ENCODE measurements at places on chromosomes 12 and 14.

GRCh38 chr12:6056406-6057240 is 67.8 kb downstream of the VWF start:
- peak; percentile 26 for DNase-seq

GRCh38 chr14:60575008-60575407 is 66.1 kb downstream of the SIX6 start:
- no peak for DNase-seq

DNA sequence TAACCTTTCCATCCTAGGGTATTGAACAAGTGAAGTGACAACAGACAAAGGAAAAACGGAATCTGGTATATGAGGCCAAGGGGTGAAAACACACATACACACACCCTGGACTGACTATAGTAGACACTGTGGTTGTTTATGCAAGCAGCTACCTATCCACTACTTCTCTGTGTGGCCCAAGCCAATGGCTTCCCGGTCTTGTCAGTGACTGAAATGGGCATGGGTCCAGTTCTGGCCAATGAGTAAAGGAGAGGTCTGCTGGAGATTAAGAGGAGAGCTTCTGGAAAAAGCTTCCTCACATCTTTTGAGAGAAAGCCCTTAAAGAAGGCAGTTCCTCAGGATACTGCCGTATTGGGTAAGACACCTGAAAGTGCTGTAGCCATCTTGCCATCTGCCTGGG is 19.3 kb downstream of the MBIP start:
- DNase-seq = no peak

- no peak for DNase-seq
Measured at GRCh38 chr12:71333418-71333817, 106.2 kb upstream of the LGR5 start.

DNA sequence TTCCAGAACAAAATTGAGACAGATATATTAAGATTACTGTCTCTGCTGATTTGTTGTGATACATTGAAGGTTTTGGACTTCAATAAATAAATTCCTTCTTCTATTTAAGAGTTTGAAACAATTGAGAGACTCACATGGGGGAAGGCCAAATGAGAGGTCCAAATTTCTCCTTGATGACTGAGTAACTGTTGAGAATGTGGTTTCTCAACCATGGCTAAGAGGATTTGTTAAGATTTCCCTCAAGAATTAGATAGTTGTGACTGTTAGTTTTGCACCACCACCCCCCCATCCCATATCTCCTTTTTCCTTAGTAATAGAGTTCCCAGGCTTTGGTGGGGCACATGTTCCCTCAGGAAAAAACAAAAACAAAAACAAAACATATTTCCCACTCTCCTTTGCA is 47.7 kb upstream of the IGF1 start:
- DNase-seq = no peak

DNA sequence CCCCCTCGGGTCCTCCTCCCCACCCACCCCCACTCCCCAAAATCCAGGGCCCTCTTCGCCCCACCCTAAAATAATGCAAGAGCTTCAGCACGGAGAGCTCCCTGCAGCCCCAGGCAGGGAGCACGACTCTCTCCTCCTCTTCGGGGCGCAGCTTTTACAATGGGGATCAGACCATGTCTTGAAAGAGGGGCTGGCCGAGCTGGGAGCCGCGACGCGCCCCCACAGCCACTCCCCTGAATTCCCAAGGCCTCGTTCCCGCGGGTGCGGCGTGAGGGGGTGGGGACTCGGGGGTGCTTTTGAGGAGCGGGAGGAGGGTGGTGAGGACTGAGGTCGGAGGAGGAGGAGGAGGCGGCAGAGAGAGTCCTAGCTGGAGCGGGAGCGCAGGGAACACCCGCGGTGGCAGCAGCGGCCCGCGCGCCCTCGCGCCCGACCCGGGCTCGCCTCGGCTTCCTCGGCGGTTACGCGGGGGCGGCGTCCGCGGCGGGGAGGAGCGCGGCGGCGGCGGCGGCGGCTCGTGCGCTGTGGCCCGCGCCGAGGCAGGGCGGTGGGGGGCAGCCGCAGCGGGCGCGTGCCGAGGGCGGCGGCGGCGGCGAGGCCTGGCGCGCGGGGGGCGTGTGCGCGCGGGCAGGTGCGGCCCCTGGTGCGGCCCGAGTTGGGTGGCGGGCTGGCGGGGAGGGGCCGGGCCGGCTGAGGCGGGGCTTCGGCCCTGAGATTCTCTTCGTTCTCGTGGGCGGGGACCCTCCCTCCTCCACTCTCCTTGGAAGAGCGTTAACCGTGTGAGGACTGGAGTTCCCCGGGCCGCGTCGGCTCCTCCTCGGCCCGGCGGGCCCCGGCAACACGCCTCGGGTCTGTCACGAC is at the start of gene ANKS1B:
Gene ANKS1B, minus strand, starts transcription at position 666 of the 858 bp plus-strand sequence. CDS start 699 bp downstream, outside the sequence.
- DNase-seq = peak; percentile 71

All from NCI-H526 treated with DMSO at 0.1 percent for 48 hours (cell line).